ENCODE measurements at places on chromosomes 2 and 18.

- no peak for DNase-seq
These were observed 23.7 kb upstream of the ACKR3 start for GRCh38 chr2:236545814-236546480.

GRCh38 chr2:28160986-28161425, 231.7 kb upstream of the FOSL2 start:
- no peak for DNase-seq

- no peak for DNase-seq
These were observed 74.6 kb downstream of the MEP1B start for GRCh38 chr18:32264401-32264800.

DNA sequence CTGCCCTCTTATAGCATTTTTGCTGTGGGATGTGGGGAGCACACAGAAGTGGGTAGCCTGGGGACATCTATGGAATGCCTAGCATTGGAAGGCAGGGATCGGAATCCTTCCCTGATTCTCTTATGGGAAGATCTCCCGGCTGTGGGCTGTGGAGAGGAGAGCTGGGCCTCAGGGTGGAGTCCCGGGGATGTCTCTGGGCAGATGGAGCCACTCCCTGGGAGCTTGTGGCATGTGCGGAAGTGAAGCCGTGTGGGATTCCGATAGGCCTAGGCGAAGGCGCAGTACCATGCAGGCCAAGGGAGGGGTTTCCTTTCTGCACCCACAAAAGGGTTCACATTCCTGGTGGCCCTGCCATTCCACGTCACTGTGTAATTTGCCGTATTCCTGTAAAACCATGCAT, 87.9 kb downstream of the GLI2 start:
- no peak for DNase-seq

GRCh38 chr2:215452725-215453124, 16.9 kb upstream of the FN1 start:
- no peak for DNase-seq

DNA sequence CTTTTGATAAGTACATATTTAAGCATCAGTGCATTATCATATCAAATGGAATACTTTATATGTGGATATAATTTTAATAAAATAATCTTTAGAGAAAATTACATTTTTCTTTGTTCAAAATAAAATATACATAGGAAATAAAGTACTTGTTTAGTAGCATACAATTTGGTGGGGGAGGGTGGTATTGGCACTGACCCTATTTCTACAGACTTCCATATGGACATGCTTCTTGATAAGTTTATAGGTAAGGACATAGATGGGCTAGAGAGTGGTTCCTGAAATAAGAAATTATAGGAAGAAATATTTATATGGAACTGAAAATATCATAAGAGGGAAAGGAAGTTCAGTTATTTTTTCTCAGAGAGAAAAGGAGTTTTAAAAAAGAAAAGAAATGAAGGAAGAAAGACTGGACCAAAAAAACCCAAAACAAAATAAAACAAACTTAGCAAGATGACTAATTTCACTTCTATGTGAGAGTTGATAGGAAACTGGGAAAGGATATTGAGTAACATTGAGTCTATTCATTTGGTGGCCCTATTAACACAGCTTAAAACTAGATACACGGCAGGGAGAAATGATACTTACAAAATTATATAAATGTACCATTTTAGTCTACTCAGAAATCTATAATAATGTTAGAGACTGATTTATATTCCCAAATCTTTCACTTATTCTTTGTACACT, 505.9 kb downstream of the ERBB4 start:
- no peak for DNase-seq

DNA sequence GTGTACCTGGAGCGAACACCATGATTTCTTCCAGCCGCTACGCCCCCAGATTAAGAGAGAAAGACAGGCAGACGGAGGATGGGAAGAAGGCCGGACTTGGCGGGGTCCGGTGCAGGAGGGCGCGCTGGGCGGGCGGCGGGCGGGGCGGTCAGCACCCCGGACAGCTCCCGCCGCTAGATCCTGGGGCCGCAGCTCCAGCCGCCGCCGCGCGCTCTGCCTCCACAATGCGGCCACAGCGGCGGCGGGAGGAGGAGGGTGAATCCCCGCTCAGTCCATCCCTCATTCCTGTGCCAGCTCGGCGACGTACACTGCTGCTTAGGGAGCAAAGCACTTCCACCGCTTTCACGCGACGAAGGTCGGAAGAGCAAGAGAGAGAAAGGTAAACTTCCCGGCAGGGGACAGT, at the start of gene AKAIN1:
TSS of gene AKAIN1 (minus strand) at position 226 of the 403 bp plus-strand sequence. CDS start at position 22, 204 bp downstream.
- no peak for DNase-seq

GRCh38 chr2:23012499-23012898, 372.5 kb upstream of the KLHL29 start:
- DNase-seq: no peak

GRCh38 chr2:122643725-122644329, 888.4 kb downstream of the TSN start:
- DNase-seq: no peak

DNA sequence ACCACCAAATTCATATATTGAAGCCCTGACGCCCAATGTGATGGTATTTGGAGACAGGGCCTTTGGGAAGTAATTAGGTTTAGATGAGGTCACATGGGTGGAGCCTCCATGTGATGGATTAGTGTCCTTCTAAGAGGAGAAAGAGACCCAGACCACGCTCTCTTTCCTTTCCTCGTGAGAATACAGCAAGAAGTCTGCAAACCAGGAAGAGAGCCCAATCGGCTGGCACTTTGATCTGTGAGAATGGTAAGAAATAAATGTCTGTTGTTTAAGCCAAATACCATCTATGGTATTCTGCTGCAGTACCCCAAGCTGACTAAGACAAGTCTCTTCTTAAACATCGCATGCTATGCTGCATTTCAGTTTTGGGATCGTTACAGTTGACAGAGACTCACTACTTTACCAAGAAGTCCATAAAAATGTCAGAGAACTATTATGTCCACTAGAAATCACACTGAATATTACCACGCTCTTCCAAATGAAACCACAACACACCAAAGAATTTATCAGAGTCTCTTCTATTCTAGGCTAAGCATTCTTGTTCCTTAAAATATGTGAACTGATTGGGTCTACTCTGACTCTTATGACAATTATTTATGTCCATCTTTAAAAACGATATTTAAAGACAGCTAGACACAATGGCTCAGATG, 48.5 kb downstream of the LPIN2 start:
- DNase-seq: no peak

GRCh38 chr18:35172451-35173035, 68.3 kb upstream of the ZNF397 start:
- no peak for DNase-seq

GRCh38 chr18:11548916-11549551, 60.4 kb upstream of the SLC35G4 start:
- no peak for DNase-seq

DNA sequence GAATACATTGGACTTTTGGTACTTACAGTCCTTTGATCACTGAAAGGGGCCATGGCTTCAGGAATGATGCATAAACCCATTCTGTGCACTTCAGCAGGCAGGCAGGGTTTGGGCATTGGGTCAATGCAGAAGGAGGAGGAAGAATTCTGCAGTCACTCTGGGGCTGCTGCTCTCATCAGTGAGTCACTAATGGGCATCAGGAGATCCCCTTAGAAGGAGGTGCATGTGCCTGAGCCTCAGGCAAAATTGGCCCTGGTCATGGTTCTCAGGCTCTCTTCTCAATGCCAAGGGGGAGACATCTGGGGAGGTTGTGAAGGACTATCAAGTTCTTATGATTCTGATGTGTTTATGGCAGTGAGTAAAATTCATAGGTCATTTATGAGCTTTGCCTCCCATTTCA, 52.0 kb upstream of the TNP1 start:
- no peak for DNase-seq

DNA sequence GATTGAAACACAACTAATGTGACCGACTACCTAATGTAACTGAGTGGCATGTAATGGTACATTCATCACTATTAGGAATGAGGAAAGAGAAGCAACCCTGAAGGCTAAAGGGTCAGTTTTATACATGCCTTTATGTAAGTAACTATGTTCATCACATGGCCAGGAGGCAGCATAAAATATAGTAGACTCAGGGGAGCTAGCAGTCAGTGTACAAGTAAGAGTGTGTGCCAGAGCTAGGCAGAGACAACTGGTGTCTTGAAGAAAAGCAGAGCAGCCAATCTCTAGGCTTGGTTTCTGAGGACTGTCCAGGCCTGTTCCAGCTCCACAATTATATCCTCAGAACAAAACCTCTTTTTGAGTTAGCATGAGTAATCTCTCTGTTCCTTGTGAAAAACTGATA, 18.1 kb downstream of the SMAD2 start:
- DNase-seq: no peak

DNA sequence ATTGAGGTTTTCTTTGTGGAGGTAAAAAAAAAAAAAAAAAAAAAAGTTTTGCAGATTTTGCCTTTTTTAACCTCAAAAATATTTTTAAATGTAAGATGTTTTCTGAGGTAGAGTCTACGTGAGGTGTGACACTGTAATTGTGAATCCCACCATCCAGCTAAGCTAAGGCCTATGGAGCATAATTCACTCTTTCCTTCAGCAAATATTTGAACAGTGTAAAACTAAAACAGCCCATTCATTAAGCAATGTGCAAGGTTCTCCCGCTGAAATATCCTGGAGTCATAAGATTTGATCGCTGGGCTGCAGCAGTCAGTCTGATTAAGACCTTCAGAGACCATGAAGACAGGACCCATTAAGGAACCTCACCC, 105.1 kb downstream of the HNRNPLL start:
- no peak for DNase-seq

DNA sequence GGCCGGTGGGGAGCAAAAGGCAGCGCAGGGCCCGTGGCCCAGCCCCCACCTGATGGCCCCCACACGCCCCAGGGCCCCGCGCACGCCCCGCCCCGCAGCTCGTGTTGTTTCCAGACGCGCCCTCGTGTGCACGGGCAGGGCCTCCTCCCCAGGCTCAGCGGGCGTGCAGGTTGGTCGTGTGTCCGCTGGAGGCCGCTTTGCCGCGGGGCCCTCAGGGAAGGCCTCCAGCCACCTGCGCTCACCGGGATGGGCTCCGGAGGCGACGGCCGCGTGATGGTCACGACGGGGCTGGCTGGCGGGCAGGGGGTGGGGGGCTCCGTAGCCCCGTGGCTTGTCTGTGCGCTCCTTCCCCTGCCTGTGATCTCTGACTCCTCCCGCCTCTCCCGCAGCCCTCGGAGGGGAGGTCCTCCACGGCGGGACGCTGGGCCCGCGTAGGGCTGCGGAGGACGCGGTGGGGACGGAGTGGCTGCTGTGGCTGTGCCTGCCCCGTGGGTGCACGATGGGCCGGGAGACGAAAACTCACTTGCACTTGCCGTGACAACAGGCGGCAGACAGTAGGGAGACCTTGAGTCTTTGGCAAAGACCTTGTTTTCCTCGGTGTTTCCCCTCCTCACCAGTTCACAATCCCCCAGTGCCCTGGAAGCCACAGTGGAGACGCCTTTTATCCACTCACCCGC, 67.1 kb downstream of the RTP5 start:
- no peak for DNase-seq

DNA sequence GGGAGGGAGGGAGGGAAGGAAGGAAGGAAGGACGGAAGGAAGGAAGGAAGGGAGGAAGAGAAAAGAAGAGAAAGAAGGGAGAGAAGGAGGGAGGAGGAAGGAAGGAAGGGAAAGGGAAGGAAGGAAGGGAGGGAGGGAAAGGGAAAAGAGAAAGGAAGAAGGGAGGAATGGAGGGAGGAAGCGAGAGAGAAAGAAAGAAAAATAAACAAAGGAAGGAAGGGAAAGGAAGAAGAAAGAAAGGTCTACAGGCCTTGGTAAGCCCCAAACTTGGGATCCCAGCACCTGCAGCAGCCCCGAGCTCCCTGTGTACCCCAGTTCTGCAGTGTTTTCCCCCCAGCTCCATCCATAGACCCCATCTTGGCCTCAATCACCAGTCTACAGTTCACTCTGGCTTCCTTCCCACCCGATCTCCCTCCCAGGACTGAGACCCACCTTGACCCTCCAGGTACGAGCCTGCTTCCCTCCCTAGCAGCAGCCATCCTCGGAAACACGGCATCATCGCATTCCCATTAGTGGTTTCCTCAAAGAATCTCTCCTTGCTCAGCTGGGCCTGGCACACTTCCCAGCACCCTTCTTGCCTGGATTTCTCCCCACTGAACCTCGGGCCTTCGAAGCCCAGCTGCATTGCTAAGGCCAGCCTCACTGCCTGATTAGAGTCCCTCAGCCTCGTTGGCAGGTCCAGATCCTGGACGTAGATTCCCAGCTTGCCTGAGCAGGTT, 46.1 kb upstream of the SH3BP4 start:
- DNase-seq: no peak

GRCh38 chr18:767961-768360, 44.1 kb downstream of the YES1 start:
- DNase-seq: no peak

Measured in NCI-H2171 (cell line).